ENCODE measurements at places on chromosomes 6 and 20.

GRCh38 chr20:61638802-61639585, 386.9 kb downstream of the CDH4 start:
- no peak for DNase-seq

DNA sequence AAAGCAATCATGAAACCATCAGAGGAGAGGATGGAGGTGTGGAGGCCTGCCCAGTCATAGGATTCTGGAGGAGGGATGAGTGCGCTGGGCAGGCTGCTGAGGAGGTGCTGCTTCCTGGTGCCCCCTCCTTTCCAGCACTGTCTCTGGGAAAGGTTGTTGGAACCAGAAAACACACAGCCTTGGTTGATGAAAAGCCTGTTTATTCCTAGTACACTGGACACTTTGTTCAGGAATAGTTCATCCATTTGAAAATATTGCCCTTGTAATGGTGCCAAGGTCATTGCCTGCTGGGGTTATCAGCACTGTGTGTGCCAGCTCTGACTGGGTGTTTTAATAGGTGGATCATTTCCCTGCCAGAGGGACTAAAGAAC, 83.7 kb upstream of the ARMC2 start:
- DNase-seq: no peak

DNA sequence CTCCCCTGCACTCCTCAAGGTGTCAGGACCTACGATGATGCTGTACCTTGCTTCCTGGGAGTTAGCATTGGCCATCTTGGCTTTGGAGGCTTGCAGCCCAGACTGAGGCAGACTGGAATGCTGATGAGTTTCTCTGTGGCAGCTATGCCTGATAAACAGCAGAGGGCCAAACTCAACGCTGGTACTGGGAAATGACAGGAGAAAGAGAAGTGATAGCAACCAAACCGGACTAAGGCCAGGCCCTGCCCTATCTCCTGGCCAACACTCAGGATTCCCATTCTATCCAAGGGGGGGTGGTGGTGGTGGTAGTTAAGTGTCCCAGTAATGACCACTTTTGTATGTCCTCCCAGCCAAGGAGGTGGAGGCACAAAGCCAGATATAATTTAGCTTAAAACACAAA, 90.0 kb upstream of the DTNBP1 start:
- DNase-seq: no peak

DNA sequence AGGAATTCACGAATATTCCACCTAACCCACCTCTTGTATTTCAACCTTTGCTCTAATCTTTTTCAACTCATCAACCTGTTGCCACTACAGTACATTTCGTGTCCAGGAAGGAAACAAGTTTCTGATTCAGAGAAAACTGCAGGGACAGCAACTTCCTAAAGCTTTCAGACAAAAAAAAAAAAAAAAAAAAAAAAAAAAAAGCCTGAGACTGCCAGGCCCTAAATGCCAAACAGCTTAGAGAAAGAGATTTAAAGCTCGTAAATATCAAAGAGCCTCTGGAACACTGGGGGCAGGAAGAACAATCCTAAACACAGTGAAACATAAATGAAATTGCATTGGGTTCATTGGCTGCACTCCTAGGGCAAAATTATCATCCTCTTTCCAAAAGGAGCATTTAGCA, 411.2 kb upstream of the SPTLC3 start:
- no peak for DNase-seq

GRCh38 chr6:118933855-118934460, 1.0 kb downstream of the MCM9 start:
- DNase-seq: no peak

- no peak for DNase-seq
Measured at GRCh38 chr6:149065658-149066556, 251.6 kb upstream of the TAB2 start.

DNA sequence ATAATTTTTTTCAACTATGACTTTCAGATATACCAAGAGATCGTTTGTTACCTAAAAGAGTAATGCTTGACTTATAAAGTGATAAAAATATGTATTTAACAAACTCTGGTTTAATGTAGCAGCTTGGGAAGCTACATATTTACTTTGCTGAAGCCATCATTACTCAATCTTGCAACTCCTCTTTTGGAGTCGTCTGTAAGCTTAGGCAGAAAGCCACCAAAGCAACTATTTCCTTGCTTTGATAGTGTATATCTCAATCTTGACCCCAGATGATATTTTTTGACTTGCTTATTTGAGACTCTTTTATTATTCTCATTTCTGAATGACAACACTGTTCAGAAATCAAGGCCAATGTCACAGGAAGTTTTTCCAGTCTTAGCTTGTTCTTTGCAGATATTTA, 183.0 kb downstream of the SAMD5 start:
- no peak for DNase-seq

DNA sequence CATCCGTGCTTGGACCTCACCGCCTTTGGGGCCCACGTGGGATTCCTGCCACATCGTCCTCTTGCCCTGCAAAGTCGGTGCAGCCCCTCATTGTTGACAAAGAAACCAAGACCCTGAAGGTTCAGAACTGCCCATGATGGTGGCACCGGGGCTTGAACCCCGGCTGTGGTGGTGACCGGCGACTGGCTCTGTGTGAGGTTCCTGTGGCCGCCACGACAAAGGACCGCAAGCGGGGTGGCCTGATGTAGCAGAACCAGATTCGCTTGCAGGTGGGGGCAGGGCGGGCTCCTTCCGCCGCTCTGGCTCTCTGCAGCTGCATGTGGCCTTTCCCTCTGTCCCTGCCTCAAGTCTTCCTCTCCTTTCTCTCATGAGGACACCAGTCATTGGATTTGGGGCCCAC, 28.7 kb downstream of the SLCO4A1 start:
- DNase-seq: no peak

DNA sequence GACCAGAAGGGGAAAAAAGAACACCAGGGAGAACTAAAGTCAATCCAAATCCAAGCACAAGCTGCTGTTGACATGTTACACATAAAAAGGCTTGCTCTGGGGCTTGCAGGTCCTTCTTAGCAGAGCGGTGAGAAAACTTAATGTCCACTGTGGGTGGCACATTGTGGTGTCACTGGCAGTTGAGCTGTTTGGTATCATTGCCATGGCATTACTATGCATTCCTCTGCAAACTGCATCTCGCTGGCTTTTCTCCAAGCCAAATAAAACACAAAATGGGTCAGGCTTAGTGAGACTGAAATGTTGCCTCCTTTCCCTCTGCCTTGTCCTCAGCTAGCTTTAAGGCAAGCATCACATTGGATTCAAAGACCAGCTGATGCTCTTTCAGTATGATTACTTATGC, 40.9 kb downstream of the LY86 start:
- no peak for DNase-seq

- DNase-seq: no peak
Measured at GRCh38 chr6:17630511-17631073, 30.5 kb downstream of the FAM8A1 start.

GRCh38 chr6:156953127-156953478, 175.9 kb downstream of the ARID1B start:
- DNase-seq: no peak

DNA sequence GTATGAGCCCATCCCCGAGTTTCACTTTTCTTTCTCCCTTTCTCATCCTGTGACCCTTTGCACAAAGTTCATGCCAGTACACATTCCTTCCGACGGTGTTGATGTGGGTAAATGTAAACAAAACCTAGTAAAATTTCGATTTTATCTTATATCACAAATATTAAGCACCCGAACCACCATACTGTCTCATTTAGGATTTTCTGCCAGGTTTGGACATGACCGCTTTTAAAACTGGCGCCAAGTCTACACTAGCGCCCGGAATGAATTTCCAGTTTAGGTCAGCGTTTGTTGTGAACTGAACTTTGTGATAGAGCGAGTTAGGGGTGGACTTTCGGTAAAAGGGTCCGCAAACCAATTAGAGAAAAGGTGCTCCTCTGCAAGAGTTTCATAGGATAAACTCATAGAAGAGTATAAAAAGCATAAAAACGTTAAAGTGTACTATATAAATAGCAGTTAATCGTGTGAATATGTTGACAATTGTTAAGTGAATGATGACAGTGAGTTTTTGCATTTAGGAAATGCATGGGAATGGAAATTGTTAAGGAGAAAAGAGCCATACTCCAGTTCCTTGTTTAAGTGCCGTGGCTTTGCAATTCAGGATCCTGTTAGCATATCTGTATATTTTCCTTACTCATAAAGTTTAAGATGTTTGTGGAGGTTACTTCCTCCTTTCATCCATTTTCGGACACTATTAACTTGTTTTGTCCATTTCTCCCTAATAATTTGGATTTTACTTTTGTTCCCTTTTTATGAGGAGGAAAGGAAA, 937 bp downstream of the AKAP7 start:
- no peak for DNase-seq

DNA sequence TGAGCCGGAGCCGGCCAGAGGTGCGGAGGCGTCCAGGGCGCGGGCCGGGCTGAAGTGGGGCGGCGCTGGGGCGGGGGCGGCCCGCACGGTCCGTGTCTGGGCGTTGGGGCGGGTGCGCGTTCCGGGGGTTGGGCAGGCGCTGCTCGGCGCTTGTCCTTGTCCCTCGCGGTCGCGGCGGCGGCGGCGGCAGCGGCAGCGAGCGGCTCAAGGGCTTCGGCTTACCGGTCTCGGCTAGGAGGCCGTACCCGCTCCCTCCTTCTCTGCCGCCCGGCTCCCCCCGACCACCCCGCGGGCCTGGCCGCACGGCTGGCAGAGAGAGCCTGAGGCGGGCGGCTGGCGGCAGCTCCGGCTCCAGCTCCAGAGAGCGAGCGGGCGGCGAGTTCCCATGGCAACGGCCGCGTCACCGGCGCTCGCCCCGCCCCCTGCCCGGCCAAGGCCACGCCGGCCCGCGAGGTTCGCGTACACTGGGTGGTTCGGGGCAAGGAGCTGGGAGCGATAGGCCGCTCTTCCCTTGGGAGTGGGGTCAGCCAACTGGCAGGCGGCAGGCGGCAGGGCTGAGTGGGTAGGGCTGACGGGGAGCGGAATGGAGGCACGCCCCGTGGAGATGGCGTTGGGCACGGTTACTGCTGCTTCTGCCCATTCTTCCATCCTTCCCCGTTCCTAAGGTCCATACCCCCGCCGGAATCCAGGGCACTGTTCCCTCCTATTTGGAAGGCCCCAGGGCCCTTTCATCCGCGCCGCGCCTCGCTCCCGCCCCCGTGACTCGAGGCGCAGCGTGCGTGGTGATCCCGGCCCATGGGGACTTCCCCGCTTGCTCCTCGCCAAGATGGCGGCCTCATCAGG, at the start of gene LRRC73:
Gene LRRC73, minus strand, starts transcription at position 363 of the 843 bp plus-strand sequence. CDS start 561 bp downstream, outside the sequence.
- peak; percentile 93 for DNase-seq

- no peak for DNase-seq
Measured at GRCh38 chr20:12962895-12963294, 45.9 kb upstream of the SPTLC3 start.

DNA sequence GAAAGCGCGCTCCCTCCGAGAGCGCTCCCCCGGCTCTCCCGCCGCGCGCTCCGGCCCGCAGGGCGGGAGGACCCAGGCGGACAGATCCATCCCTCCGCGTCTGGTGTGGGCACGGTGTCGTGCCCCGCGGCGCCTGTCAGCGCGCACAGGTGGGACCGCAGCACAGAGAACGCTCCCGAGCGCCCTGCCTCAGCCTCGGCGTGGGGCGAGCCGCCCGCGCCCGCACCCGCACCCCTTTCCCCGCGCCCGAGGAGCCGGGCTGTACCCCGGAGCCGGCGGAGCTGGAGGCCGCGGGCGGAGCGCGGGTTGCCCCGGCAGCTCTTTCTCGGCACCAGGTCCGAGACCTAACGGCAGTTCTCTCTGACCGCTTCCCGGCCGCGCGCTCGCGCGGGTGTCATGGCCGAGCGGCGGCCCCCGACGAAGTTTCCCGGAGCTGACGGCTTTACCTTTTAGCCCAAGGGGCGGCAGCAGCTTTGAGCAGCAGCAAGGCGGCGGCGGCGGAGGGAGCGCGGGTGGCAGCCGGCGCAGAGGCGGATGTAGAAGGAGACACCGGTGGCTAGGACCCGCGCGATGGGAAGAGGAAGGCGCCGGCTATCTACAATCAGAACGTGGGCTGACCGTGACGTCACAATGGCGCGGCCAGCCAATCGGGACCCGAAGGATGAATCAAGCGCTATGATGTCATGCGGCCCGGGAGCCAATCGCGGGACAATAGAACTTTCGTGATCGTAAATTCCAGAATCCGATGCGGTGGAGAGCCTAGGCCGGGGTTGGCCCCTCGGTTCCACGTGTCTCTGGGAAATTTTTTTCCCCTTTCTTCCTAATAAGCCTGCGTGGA, at the start of gene ELOVL5:
Gene ELOVL5, minus strand, starts transcription at position 580 of the 838 bp plus-strand sequence. CDS start 53,251 bp downstream, outside the sequence.
- peak; percentile 99 for DNase-seq

DNA sequence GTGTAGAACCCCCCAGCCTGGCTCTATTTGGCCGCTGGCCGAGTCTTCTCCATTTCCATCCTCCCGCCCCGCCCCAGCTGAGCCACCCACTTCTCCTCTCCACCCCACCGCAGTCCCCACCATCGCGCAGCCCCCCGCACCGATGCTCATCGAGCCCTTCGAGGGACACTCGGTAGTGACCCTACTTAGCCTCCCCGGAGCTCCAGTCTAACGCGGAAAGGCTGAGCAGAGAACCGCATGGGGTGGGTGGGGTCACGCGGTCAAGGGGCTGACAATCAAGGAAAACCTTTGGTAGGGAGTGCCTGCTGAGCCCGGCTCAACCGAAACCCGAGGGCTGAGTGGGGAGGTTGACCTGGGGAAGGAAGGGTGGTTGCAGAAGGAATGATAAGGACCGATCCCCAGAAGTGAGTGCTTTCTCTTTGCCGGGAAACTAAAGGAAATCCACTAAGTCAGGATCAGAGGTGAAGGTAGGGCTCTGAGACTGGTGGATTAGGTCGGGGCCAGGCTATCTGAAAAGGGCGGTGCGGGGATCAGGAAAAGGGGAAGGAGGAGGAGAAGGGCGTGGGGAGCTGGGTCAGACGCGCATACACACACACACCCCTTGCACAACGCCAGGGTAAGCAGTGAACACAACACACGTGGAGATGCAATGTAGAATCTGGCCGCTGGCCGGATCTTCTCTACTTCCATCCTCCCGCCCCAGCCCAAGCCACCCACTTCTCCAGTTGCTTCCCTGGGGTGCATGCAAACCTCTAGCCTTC, 49.8 kb downstream of the CPXM1 start:
- no peak for DNase-seq

DNA sequence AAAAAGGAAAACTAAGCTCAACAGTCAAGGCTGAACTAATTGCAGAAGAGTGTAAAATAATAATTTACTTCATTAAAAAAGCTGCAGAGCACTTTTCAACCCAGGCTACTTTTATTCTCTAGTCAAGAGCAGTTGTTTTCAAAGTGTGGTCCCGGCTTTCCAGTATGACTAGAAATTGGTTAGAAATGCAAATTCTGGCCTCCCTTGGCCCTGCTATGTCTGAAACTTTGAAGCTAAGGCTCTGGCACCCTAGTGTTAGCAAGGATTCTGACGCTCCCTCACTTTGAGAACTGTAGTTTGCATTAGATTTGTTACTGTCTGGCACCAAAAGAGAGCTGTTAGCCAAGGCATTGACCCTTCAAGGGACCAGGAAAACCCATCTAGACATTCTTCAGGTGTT, 9.5 kb upstream of the NXT1 start:
- no peak for DNase-seq

- no peak for DNase-seq
Measured at GRCh38 chr20:35791821-35792220, 20.0 kb downstream of the PHF20 start.

DNA sequence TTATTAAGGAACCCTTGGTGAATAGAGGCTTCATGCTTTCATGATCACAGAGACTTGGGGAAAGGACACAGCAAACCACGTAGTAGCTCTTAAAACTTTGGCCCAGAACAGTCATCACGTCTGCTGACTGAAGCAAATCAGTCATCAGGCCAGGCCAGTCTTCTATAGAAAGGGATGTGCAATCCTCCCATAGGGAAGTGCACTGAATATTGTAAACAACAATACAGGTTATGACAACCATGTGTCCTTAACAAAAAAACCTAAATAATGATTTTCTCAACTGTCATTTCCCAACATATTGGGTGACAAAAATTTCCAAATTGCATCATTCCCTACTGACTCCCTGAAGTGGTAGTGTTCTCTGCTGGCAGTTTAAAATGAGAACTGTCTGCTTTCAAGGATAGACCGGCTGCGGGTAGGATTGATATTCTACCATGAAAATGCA, 388.2 kb upstream of the CITED2 start:
- DNase-seq: no peak
